ENCODE measurements at places on chromosomes 2 and 18. TPM values are rescaled to one million over a fixed set of nuclear protein-coding genes. Genes with fewer than 3 reads are reported as not detected.

WNT6 gene
- total RNA-seq: not detected

DNA sequence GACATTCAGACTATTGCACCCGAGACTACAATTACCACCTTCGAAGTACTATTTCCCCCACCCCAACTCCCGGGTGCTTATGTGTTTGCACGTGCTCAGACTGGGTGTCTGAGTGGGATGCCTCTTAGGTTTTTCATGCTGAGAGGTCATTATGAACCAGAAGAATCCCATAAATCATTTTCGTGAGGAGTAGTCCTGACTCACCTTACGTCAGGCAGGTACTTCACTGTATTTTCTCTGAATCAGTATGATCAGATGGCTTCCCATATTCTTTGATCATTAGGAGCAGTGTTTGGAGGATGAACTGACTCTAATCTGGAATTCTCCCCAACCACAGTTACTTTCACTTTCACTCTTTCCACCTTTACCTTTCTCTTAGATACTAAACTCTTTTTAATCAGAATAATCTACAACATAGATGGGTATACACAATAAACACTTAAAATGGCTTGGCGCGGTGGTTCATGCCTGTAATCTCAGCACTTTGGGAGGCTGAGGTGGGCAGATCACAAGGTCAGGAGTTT lies 38.4 kb upstream of the STAT4 start:
- no peaks in the 10 kb centered on the region for H3K27me3 ChIP-seq
- H3K4me1 ChIP-seq: no peaks in the 10 kb centered on the region
- no peak for DNase-seq
- no peak overlapping the region for H3K27ac ChIP-seq
- H3K36me3 ChIP-seq: no peaks in the 10 kb centered on the region
- H3K4me3 ChIP-seq: no peak overlapping the region

NPHP1 gene
- 2.0 TPM for total RNA-seq

DNA sequence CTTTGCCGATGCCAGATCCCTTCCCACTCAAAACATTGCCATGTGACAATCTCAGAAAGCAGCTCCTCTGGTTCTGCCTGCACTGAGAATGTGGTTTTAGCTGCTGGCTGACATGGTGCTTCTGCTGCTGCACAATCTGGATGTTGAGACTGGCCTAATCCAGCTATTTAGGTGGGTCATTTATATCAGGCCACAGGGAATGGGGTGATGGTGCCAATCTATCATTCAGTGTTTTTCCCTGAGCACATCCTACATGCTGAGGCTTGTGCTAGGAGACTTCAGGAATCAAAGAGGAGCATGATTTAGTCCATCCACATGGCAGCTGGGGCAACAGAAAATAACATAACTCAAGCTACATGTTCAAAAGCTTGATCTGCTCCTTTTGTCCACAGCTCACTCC lies 144.7 kb downstream of the CYRIA start:
- DNase-seq: no peak
- H3K4me3 ChIP-seq: no peak overlapping the region
- H3K4me1 ChIP-seq: no peaks in the 10 kb centered on the region
- H3K27me3 ChIP-seq: no peaks in the 10 kb centered on the region
- no peak overlapping the region for H3K27ac ChIP-seq

GRCh38 chr2:206443735-206444527 lies 599 bp downstream of the ADAM23 start:
- peaks cover 10% of the 10 kb centered on the region for H3K27me3 ChIP-seq
- peak overlapping the region; percentile 81 for H3K4me3 ChIP-seq
- no peak overlapping the region for H3K27ac ChIP-seq
- peak; percentile 78 for DNase-seq
- no peaks in the 10 kb centered on the region for H3K36me3 ChIP-seq

ORC4 gene
- total RNA-seq: 39.5 TPM

Data from GM23248 (cell line).